Foreskin keratinocyte (primary cell): ENCODE measurements at places on chromosomes 12 and 14.

- no peak for DNase-seq
Observed at GRCh38 chr12:105226219-105226618, 9.8 kb downstream of the APPL2 start.

DNA sequence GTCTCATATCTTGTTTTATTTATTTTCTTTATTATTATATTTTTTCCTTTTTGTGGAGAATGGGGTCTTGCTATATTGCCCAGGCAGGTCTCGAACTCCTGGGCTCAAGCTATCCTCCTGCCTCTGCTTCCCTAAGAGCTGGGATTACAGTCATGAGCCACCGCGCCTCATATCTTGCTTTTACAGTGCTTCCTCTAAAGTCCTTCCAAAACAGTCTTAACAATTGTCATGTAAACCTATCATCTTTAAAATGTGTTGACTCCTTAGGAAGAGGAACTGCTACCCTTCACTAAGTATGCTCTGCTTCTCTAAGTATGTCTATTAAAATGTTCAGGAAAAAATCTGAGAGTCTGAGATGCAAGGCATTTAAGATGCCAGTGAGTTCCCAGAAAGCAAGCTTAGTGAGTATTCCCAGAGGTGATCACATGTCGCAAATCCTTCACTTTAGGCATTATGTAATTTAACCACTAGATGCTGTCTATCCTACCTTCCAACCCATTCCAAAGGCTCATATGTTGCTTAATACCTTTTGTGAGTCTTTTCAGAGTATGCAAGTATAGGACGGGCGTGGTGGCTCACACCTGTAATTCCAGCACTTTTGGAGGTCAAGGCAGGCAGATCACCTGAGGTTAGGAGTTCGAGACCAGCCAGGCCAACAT is 19.7 kb upstream of the FOXJ2 start:
- peak; percentile 37 for DNase-seq

- DNase-seq: peak; percentile 84
Observed at GRCh38 chr12:1332327-1332726, 262.1 kb downstream of the FBXL14 start.

GRCh38 chr12:78864870-78865463 is 393 bp downstream of the SYT1 start:
- DNase-seq: peak; percentile 18

DNA sequence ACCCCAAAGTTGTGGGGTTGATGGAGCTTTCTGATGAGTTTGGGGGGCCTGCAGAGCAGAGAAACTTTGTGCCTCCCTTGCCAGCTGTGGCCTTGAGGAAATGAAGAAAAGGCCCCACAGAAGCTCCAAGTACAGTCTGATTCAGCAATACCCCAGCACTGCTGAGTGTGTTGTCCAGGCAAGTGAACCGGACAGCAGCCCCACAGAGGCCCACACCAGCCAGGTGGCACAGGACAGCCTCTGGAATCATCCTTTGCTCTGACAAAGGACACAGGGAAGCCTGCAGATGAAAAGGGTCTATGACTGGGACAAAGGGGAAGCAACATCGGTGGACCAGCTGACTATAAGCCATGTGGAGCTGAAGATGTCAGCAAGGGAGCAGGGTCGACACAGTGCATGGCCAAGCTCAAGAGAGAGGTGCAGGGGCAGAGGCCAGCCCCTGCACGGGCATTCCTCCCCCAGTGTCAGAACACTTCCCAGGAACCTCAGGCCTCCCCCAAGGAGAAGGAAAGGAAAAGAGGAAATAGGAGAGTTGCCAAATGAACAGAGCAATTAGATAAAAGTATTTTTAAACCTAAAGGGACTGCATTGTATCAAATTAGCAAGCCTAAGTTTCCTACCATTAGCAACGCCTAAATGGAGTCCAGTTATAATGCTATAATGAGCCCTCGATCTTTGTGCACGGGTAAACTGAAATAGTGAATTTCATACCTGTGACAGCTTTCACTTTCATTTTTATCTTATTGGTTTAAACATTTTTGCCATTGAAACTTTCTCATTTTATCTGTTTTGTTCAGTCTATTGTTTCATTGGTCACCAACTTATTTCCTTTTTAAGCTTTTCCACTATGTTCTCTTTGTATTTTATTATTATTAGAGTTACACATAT is 46.3 kb upstream of the PTGDR start:
- no peak for DNase-seq

DNA sequence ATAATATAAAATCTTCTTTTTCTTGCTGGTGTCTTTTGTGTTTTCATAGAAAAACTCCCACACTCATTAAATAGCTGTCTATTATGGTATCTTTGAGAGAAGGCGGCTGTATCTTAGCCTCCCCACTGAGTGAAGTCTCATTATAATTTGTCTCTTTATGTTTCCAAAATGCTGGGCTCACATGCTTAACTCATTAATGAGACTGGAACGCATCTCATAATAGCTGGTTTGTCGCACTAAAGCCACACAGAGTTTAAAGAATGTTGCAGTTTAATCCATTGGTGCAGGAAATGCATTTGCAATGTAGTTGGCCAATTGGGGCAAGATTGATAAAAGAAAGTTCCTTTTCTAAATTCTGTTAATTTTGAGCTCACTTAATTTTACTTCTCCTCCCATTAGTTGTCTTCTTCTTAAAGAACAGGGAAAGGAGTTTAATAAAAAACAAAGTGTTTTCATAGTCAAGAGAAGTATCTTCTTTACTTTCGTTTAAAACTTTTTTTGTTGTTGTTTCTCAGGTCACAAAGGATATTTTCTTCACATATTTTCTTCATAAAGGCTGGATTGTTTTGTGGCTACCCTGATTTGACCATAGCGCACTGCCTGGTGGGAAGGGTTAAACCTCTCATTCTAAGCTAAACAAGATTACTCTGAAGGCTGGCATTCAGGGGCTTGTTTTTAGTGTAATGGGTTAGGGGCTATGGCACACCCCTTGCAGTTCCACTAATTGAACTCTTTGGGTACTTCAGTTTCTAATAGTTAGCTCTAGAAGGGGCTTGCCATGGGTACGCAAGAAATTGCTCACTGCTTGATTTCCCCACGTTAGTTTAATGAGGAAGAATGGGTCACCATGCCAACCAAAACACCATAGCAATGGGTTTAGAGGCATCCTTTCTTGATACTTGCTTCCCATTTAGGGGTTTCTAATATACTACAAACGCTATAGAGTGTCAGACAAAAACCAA is 197.0 kb downstream of the TMTC2 start:
- no peak for DNase-seq

DNA sequence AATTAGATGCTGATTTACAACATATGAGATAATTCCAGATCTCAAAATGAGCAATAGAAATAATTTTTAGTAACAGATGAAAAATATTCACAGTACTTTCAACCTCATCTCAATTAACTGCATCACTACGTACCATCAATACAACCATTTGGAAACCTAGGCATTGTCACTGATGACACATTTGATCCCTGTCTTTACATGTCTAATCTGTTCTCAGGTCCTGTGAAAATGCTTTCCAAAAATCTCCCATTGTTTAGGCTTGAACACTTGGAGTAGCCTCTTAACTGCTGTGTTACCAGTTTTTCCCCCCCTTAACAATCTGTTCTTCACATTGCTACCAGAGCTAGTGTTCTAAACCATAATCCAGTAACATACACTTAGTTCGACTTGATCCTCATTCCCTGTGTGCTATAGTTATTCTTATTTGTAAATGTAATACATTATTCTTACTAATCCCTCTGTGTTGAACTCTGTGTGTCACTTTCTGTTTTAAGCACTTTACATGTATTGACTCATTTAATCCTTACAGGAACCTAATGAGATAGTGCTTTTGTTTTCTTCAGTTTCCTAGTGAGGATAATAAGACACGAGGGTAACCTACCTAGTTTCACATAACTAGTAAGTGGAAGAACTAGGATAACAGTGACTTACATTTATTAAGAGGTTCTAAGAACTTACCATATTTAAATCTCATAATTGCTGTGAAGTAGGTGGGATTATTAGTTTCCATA is 41.7 kb downstream of the LARP4 start:
- DNase-seq: peak; percentile 46

DNA sequence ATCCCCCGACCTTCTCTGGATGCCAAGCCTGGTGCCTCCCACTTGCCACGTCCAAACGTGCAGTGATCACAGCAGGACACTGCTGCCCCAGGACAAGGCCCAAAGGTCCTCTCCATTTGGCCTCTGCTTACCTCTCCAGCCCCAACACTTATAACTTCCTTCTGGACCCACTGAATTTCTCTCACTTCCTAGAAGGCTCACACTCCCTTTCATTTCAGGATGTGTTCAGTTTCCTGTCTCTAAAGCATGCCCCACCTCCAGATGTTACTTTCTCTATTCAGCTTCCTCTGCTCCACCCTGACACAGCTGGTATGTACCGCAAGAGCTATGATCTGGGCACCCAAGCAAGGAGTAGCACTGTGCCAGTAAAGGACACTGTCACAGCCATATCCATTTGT is 33.0 kb downstream of the CDKL1 start:
- DNase-seq: peak; percentile 42

DNA sequence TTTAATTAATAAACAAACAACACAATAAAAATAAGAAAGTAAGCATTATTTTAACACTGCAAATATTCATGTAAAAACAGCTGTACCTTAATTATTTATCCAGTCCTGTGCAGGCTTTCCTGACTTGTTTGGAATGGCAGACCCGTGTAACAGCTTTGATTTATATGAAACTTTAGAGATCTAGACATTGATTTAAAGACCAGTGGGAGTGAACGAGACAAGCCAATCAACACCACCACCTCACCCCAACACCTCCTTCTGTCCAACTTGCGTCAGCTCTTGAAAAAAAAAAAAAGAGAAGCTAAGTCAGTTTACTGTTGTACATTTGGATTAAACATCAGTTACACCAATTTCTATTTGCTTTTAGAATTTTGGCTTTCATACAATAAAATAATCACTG is 22.3 kb downstream of the SLC38A4 start:
- no peak for DNase-seq

GRCh38 chr14:45251912-45252311 is 1.1 kb downstream of the MIS18BP1 start:
- DNase-seq: peak; percentile 23

DNA sequence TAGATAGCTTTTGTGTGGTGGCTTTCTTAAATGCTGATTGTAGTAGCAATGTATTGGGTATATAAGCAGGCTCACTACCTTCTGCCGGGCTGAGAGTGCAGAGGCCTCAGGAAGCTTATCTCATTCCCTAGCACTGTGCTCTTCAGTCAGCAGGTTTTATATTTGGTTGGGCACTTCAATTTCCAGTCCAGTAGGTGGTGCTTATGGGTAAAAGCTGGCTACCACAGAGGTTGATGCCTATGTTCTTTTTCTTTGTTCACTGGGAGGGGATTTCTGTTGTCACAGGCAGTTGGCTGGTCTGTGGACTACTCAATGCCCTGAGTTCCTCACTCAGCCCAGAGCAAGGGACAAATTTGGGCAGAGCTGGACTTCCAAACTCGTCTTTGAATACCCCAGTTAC is 43.0 kb upstream of the GLIPR1 start:
- DNase-seq: no peak

GRCh38 chr12:5480218-5480937 is 48.5 kb downstream of the NTF3 start:
- DNase-seq: no peak

DNA sequence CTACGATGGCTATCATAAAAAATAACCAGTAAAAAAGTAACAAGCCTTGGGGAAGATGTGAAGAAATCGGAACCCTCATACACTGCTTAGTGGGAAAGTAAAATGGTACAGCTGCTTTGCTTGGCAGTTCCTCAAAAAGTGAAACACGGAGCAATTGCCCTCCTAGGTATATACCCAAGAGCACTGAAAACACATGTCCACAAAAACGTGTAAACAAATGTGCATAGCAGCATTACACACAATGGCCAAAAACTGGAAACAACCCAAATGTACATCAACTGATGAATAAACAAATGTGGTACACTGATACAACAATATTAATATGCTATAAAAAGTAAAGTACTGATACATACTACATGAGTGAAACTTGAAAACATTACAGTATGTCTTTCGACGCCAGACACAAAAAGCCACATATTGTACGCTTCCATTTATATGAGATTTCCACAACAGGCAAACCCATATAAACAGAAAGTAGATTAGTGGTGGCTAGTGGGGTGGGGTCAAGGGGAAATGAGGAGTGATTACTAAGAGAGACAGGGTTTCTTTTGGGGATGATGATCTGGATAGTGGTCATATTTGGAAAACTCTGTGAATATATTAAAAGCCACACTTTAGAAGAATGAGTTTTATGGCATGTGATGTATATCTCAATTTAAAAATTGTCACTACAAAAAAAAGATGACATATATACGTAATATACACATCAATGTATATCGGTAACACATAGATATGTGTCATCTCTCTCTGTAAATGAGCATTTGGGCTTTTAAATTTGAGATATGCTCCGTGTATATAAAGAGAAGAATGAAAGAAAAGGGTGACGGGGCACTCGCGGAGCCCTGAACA is 996 bp downstream of the SLC41A2 start:
- no peak for DNase-seq
